ENCODE measurements at places on chromosomes 2 and 18.

- DNase-seq: no peak
Measured at GRCh38 chr2:113005030-113005509, at the start of gene IL36A. IL36A (plus strand) TSS chr2:113005459; CDS start chr2:113005872, 413 bp downstream.

- DNase-seq: no peak
Measured at GRCh38 chr2:167331636-167332232, 443.5 kb downstream of the XIRP2 start.

- no peak for DNase-seq
Measured at GRCh38 chr2:106322281-106322680, 128.2 kb upstream of the UXS1 start.

GRCh38 chr2:42048299-42049220 lies 739 bp downstream of the PKDCC start:
- DNase-seq: no peak

DNA sequence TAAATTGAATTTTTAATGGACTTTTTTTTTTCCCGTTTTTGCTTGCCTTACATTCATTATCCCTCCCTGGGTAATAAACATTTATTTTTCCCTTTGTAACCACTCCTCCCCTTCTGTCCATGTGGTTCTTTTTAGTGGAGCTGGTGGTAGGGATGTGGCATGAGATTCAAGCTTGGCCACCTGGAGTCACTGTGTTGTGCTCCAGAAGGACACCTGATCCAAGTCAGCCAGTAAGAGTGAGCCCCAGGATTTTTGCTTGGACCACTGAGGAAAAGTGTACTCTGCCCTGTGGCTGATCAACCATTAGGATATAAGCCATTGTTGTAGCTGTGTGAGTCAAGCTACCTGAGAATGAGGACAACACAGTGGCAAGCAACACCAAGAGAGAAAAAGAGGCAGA lies 11.1 kb upstream of the ACTR3 start:
- no peak for DNase-seq

GRCh38 chr2:233107831-233108300 lies 47.7 kb downstream of the INPP5D start:
- no peak for DNase-seq

- DNase-seq: no peak
Measured at GRCh38 chr18:22106536-22107292, 62.7 kb upstream of the GATA6 start.

- DNase-seq: no peak
Measured at GRCh38 chr2:20361893-20362292, 11.2 kb upstream of the PUM2 start.

- no peak for DNase-seq
Measured at GRCh38 chr2:218000136-218000535, 2.7 kb downstream of the TNS1 start.

DNA sequence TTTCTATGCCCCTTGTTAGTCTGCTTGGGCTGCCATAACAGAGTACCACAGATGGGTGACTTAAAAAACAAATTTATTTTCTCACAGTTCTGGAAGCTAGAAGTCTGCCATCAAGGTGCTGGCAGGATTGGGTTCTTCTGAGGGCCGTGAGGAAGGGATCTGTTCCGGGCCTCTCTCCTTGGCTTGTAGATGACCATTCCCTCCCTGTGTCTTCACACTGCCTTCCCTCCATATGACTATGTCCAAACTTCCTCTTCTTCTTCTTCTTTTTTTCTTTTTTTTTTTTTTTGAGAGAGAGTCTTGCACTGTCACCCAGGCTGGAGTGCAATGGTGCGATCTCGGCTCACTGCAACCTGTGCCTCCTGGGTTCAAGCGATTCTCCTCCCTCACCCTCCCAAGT lies 13.1 kb upstream of the CCNYL1 start:
- no peak for DNase-seq
